ENCODE measurements at places on chromosomes 2 and 18.

DNA sequence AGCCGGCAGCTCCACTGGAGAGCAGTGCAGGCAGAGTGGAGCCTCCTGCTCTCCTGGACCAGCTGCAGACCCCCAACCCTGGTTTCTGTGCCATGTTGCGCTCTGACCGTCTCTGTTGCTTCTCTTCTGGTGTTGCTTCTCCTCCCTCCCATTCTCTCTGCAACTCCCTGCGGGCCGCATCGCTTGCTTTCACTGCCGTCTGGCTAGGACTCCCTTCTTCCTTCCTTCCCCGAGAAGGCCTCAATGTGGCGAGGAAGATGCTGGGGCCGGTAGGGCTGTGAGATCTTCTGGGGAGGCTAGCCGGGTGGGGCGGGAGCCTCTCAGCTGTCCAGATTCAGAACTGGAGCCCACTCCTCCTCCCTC, 6.2 kb downstream of the DNAJB2 start:
- no peak for DNase-seq

DNA sequence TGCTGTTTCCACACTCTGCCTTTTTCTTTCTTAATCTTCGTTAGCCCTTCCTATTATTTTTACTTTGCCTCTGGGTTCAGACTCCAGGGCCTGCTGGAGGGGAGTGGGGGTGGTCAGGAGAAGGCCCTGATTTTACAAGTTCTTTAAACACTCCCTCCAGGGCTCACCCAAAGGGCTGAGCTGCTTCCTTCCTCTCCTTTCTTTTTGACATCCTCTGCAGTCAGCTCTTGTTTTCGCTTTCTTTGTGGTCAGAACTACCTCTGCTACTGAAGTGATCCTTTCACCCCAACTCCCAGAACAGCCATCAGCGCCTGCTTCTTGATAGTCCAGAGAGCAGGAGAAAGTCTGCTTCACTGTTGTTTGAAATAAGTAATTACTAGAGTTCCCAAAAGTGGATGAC, 925.7 kb downstream of the EPHA4 start:
- no peak for DNase-seq

DNA sequence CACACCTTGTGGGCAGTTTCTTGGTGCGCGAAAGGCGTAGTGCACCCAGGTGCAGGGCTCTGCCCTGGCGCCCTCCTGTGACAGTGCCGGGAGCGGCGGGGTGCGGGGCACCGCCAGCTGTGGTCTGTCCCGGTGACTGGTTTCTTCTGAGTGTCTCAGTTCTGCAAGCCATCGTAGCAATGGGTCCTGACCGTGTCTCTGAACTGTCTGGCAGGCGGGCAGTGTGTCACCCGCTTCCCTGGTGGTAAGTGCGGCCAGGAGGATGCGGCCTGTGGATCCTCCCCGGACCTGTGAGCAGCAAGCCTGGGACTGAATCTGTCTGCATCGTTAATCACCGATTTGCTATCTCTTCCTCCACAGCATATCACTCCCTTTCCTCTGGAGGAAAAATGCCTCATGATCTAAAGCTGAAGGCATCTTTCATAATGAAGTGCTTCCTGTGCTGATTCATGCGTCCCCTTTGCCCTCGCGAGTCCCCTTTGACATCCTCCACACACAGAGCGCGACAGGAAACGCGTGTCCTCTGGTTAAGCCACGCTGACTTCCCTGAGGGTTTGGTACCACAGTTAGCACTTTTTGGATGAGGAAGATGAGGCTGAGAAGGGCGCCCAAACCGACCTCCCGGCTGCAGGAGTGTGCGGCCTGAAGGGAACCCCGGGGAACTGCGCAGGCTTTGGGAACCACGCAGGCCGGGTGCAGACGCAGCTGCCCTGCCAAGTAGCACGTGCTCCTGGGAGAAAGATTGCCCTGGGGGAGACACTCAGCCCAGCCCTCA, 416.0 kb upstream of the HS6ST1 start:
- DNase-seq: no peak

DNA sequence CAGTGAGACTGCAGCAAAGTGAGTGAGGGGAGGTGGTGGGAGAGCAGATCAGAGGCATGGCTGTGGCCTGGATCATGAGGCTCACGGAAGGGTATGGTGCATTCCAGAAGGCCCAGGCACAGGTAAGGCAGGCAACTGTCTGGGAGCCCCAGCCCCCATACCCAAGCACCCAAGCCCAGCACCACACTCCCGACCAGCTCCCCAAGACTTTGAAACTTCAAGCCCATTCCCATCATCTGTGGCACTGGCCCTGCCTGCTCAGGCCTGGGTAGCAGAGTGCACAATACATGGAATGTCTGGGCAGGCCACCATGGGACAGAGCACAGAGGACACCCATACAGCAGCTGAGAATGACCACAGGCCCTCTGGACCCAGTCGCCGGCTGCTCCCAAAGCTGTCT, 202.6 kb upstream of the ARL4C start:
- no peak for DNase-seq

- DNase-seq: no peak
These were observed 465.1 kb downstream of the LPIN1 start for GRCh38 chr2:12211326-12212175.

DNA sequence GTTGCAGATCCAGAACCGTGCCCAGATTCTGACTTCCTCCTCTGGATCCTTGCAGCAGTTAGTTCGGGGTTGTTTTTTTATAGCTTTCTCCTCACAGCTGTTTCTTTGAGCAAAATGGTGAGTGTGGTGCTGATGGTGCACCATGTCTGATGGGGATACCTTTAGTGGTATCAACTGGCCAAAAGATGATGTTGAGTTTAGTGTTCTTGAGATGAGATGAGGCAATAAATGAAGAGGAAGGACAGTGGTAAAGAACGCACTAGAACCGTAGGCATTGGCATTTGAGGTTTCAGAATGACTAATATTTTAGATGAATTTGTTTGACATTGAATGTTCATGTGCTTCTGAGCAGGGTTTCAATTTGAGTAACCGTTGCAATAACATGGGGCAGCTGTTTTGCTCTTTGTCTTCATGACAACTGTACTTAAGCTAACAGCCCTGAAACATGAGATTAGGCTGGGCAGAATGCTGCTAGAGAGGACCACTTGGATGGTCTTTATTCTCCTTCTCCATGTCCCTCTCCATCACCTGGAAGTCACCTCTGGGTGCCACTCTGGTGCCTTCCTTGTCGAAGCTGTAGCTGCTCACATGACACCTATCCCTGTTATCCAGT, 3.9 kb downstream of the CTLA4 start:
- DNase-seq: no peak

DNA sequence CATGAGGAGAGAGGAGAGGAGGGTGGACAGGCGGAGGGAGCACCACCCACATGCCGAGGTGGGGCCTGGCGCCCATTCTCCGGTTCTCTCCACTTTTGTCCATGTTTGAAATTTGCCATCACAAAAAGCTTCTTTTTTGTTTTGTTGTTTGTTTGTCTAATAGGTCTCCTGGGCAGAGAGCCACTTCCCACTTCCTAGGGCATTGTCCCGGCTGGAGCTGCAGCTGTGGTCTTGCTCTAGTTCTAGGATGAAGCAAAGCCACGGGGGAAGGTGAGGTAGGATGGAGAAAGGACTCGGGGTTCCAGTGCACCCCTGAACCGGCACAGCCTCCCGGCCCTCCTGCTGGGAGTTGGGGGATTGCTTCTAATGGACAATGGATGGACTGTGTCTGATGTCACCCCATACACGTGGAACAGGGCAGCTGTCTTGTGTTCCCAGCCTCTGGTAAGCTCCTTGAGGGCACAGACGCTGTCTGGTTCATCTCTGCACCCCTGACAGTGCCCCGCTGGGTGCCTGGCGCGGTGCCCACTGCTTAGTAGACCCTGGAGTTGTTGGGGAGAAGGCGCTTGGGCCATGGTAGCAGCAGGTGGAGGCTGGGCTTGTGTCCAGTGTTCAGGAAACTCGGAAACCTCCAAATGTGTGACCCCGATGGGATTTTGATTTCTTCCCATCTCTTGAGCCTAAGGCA, 278.4 kb downstream of the NDUFA10 start:
- DNase-seq: no peak

DNA sequence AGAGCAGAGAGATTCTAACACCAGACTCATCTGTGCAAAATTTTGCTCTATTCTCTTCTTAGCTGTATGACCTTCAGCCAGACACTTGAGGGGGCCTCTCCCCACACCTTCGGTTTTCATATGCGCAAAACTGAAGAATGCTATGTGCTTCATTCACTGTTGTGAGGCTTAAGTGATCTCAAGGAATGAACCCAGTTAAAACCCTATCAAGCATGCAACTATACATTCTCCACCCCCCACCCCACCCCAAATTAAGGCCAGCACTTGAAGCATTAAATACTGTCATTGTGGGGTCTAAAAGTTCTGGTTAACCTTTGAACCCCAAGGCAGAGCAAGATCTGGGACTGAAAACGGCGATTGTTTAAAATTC, 10.0 kb downstream of the PCARE start:
- DNase-seq: no peak

GRCh38 chr2:239086325-239087020, 238.6 kb downstream of the TWIST2 start:
- no peak for DNase-seq

- no peak for DNase-seq
These were observed 12.8 kb upstream of the TBC1D8 start for GRCh38 chr2:101164021-101164420.

DNA sequence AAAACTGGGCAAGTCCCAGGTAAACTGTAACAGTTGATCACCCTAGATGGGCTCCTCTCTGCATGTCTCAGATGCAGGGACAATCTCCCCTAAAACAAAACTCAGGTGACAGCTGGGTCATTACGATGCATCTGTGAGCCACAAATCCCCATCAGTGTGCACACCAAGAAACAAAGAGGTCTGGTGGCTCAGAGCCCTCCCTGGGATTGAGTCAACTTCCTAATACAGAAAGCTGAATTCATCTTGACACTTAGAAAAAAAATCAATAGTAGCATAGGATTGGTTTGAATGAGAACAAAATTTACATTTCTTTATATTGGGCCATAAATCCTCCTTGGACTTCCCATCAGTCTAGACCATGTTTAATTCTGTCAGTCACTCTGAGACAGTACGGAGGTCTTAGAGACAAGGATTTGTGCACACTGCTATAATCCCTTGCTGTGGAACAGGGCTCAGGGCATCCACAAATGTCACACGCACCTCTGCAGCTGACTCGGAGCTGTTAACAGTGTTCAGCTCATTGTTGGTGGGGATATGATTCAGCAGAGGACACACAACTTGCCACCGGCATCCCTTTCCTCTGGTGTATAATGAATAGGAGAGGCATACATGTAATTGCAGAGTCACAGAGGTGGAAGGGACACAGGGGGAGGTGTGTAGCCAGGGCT, 44.5 kb upstream of the DAPL1 start:
- DNase-seq: no peak

- DNase-seq: no peak
These were observed 93.9 kb downstream of the FARSB start for GRCh38 chr2:222561817-222562645.

GRCh38 chr18:28359176-28359575, 182.2 kb upstream of the CDH2 start:
- DNase-seq: no peak

DNA sequence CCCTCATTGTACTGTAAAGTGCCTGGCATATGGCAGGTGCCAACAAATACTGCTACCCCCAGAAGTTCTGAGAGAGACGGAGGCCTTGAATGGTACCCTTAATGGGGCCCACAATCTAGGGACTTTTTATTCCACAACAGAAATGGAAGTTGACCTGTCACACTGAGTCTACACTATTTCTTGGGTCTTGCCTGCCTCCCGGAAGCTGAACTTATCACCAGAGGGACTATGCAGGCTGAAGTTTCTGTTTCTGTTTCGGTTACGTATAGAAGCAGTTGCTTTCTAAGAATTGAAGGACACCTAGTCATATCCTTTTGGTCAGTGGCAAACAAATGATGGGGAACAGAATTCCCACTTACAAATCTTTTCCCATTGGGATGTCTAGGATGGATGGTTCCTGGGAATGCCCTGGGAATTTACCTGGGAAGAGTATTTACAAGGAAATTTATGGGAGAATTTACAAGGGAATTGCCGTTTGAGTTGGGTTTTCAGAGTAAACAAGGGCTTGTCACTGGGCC, 74.2 kb downstream of the HS1BP3 start:
- DNase-seq: no peak

DNA sequence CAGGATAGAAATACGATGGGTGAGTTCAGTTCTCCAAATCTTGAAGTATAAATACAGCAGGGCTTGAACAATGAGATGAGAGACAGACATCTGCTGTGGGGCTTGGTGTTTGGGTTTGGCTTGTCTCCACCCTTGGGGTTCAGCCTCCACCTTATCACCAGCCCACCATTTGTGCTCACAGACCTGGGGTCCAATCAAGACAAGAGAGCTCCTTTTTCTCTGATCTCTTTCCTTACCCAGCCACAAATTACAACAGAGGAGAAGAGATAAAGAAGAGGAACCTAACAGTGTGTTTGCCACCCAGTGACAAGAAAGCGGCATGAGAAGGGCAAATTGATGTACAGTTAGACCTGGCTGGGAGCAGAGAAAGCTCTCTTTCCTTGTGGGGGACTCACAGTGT, 204.5 kb upstream of the CXCR4 start:
- no peak for DNase-seq

- DNase-seq: no peak
These were observed 2.9 kb upstream of the CIDEA start for GRCh38 chr18:12251311-12251710.

DNA sequence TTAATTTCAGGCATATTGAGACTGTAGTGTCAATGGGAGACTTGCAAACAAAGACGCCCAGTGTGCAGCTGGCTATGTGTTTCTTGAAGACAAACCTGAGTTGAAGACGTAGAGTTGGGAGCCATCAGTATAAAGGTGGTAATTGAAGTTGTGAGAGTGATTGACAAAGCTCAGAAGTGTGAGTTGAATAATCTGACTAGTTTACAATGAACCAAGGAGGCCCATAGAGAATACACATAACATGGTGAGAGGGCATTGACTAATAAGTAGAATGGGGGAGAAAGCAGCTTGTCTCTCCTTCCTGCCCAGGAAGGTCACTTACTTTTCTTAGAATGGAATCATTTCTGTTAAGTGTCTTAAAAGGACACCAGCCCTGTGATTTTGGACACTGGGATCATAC, 14.1 kb downstream of the SP110 start:
- DNase-seq: no peak

DNA sequence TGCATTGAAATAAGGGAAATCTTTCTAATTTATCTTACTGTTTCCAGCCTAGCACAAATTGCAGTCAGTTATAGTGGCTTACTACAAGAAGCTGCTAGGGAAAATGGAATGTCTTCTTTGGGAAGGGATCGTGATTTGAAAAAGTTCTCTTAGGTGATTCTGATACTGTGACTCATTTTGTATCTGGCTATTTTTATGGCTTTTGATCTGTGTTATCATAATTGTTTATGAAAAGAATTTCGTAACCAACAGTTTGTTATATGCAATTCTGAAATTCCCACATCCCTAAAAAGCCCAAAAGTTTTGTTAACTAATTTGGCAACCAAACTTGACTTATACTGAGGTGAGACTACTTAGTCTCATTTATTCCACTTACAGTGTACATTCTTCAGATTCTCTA, 12.4 kb downstream of the PTPN4 start:
- no peak for DNase-seq

GRCh38 chr2:235135990-235136561, 184.3 kb downstream of the SH3BP4 start:
- DNase-seq: no peak

GRCh38 chr2:86066007-86066578, 39.6 kb downstream of the POLR1A start:
- no peak for DNase-seq
